ENCODE measurements at places on chromosomes 4 and X.
A peak's percentile ranks its signal among the peaks of the same experiment; 100 is the strongest.

- no peak for ATAC-seq
Measured at GRCh38 chr4:140152751-140153418, 1.1 kb downstream of the MAML3 start.

GRCh38 chr4:4233610-4234009 lies 6.9 kb upstream of the OTOP1 start:
- no peak for ATAC-seq

GRCh38 chrX:11050013-11050412 lies 61.1 kb upstream of the HCCS start:
- no peak for ATAC-seq

DNA sequence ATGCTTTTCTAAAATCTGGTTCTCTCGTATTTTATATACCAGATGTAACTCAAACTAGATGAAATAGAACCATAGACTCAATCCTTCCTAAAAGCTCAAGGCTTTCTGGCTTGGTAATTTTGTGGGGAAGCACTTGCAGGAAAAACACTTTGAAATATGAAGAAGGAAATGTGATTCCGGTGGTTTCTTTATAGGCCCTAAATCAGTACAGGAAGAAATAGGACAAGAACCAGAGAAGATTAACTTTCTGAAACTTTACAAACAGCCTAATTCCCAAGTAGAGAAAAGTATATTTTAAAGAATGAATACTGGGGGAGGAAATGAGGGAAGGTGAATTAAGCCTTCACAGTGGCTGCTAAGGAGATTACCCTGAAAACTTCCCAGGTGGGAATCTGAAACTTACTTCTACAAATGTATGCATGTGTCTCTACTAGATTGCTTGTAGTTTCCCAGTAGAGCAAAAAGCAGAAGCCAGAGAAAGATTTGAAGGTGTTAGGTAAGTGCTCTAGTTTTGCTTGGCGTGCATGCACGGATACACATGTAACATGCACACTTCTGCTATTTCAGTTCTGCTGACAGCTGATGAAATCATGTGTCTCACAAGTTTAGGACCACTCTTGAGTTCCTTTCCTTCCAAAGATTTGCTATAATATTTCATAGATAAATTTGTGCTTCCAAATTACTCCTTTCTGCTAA lies 92.1 kb downstream of the AFF1 start:
- ATAC-seq = no peak

GRCh38 chr4:26765515-26765914 lies 95.1 kb upstream of the STIM2 start:
- ATAC-seq = peak; percentile 33

DNA sequence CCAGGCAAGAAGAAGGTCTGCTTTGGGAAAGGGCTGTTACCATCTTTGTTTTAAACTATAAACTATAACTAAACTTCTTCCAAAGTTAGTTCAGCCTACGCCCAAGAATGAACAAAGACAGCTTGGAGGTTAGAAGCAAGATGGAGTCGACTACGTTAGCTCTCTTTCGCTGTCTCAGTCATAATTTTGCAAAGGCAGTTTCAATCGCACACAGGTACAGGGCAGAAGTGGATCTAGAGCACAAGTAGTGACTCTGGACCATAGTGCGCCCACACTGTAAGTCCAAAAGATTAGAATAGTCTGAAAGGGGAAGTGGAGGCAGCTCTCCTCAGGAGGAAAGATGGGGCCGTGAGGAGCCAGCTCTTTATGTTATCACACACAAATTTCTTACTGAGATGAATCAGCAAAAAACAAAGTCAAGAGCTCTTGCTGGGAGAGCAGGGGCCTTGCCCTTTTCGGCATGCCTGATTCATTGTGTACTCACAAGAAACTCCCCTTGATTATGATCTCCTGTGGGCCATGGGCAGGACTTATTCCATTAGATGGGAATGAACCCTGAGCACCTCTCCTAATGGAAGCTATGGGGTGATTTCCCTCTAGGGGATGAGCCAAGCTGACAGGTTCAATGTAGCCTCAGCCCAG lies 58.6 kb downstream of the FUNDC1 start:
- no peak for ATAC-seq

DNA sequence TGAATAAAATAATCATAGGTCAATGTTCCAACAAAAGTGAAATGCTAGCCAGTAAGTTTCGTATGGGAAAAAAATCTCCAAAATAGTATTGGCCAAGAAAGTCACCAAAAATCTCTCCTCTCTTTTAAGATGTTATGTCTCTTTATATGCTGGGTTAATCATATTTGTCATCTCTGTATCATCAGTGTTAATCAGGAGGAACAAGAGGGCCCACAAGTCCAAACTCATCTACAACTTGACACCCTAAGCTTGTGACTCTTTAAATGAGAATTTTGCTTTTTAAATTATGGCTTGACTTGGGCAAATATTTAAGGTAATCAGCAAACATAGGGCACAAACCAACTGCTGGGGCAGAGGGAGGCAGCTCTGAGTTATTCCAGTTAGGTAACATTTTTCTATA lies 75.5 kb downstream of the AMMECR1 start:
- no peak for ATAC-seq

DNA sequence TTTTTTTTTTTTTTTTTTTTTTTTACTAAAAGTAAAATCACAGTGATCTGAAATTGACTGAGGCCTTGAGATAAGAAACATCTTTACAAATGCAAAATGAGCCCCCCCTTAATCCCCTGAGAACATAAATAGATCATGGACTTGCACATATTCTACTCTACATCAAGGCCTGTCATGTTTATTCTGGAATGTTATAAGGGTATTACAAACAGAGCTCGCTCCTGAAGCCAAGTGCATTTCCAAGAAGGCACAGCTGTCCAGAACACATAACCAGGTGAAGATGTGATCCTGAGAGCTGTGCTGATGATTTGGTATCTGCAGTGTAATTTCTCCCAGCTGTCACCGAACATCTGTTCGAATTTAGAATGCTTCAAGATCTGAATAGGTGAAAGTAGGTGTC lies 384.5 kb downstream of the GPAT3 start:
- ATAC-seq = no peak

DNA sequence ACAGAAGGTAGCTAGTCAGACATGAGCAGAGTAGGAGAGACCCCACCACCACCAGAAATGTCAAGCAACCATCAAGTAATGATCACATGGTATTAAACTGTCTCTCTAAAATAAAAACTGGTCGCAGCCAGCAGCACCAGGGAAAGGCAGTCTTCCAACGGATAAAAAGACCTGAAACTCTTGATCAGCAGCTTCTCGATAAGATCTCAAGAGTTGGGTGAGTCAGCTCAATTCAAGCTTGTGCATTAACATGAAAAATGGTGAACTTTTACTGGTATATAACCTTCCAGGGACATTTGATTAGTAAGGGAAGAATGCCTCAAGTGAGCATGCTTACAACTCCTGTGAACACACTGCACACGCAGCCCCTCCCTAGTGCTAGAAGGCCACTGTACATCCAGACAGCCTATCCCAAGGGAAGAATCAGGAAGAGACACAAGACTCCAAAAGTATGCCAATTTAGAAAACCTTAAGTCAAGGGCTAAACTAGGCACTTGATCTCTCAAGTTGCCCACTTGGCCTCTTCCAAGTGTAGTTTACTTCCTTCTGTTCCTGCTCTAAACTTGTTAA lies 270.0 kb upstream of the GNPDA2 start:
- ATAC-seq = no peak

- no peak for ATAC-seq
Measured at GRCh38 chr4:186560647-186561046, 5.3 kb upstream of the MTNR1A start.

DNA sequence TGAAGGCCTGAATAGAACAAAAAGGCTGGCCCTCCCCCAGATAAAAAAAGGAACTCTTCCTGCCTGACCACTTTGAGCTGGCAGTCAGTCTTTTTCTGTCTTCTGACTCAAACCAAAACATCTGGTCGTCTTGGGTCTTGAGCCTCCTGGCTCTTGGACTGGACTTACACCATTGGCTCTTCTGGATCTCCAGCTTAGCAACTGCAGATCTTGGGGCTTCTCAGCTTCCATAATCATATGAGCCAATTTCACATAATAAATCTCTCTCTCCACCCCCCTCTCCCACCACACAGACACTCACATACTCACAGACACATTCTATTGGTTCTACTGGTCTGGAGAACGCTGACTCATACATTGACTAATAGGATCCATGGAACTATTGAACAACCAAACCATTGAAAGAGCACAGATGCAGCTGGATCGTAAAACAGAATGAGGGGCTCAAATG lies 15.6 kb upstream of the CWH43 start:
- ATAC-seq = peak; percentile 32

DNA sequence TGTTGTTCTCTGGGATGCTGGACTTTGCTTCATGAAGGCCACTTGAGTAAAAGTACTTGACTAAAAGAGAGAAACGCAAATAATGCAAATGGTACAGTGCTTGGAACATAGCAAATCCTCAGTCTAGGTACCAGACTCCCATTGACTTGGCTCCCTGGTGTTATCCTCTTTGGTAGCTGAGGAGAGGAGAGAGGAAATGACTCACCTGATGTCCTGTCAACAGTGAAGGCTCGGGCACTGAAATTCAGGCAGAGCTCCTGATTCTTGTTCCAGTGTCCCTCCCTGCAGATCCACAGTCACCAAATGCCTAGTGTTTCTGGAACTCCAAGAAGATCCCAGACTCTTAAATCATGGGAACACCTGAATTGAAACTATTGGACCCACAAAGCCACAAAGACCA lies 22.5 kb upstream of the TCEAL4 start:
- ATAC-seq = no peak

- no peak for ATAC-seq
Measured at GRCh38 chr4:167321299-167321698, 87.0 kb upstream of the SPOCK3 start.

GRCh38 chrX:23699636-23700194 lies 32.4 kb downstream of the PRDX4 start:
- ATAC-seq = peak; percentile 45

GRCh38 chr4:174521800-174522182 lies 497 bp downstream of the HPGD start:
- peak; percentile 5 for ATAC-seq

DNA sequence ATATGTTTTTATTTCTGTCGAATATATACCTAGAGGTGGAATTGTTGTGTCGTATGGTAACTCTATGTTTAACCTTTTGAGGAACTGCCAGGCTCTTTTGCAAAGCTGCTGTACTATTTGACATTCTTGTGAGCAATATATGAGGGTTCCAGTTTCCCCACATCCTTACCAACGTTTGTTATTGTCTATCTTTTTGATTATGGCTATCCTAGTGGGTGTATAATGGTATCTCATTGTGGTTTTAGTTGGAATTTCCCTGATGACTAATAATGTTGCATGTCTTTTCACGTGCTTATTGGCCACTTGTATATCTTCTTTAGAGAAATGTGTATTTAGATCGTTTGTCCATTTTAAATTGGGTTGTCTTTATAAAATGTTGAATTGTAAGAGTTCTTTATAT lies 24.5 kb downstream of the REPS2 start:
- no peak for ATAC-seq

DNA sequence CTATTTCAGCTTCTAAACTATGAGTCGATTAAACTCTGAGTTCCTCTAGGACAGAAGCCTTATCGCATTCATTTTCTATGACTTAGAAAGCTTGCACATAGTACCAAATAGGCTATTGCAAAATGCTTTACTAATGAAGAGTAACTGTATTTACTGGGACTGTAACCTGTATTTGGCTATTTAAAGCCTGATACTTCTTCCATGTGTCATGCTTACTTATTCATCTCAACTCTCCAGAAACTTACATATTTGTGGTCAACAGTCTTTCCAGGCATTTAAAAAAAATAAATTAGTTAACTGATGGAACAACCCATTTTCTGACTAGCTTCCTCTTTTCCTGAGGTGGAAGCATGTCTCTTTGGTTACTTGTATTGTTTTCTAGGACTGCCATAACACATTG lies 467.9 kb downstream of the PCDH11X start:
- ATAC-seq = no peak

DNA sequence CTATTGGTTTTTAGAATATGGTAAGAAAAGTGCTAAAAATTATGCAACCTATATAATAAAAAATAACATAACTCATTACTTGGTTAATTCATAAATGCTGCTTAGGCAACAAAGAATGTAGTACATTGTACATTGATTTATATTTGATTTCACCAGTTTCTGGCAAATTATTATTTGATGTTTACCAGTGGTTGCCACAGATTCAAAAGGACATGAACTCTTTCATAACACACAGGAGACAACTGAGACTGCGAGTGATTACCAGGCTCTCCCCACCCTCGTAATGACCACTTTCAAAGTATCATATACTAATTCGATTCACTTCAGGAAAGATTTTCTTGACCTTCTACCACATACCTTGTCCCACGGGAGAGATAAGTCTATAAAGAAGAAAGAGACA lies 158.5 kb downstream of the NR3C2 start:
- ATAC-seq = no peak

DNA sequence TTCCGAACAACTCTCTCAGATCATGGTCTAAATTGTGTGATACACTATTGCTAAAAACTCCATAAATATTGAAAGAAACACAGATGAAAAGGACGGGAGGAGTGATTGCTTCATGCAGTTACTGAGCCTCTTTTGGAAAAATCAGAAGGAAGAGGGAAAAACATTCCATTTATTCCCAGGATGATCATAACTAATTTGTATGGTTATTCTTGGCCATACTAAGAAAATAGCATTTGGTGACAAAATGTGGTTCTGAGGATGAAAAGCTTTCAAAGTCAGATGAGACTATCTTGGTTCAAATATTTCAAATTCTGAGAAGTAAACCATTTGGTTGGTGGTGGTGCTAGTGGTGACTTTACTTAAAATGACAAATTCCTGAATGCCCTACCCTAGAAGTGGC lies 305.4 kb upstream of the LDB2 start:
- ATAC-seq = no peak

GRCh38 chr4:174358829-174359228 lies 75.1 kb downstream of the CEP44 start:
- peak; percentile 92 for ATAC-seq

DNA sequence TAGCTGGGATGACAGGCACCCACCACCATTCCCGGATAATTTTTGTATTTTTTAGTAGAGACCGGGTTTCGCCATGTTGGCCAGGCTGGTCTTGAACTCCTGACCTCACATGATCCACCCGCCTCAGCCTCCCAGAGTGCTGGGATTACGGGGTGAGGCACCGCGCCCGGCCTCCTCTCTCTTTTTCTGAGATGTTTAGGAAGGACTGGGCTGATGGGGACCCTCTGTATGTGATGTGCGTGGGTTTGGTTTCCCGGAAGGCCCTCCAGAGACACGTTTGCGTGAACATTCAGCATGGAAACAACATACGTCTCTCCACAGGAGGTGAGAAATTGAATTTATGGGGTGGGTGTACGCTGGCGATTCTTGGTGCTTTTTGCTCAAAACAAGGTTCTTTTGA lies 18.6 kb downstream of the SHOX start:
- no peak for ATAC-seq

DNA sequence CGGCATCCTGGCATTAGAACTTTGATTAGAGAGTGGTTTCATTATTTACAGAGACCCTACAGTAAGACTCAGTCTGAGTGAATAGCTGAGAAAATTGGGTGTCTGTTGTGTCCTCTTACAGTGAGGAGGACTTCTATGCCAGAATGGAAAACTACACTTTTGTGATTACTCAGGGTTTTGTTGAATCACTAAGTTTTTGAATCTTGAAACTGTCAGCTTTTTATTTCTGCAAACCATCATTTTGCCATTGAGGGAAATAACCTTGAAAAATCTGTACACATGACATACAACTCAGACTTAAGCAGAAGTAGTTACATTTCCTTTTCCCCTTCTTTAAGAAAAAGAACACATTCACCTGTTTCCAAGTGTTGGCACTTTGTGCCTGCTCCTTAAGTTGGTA lies 117.6 kb upstream of the RASGEF1B start:
- no peak for ATAC-seq
